ENCODE measurements at places on chromosomes 7 and 10.
A peak's percentile ranks its signal among the peaks of the same experiment; 100 is the strongest.

DNA sequence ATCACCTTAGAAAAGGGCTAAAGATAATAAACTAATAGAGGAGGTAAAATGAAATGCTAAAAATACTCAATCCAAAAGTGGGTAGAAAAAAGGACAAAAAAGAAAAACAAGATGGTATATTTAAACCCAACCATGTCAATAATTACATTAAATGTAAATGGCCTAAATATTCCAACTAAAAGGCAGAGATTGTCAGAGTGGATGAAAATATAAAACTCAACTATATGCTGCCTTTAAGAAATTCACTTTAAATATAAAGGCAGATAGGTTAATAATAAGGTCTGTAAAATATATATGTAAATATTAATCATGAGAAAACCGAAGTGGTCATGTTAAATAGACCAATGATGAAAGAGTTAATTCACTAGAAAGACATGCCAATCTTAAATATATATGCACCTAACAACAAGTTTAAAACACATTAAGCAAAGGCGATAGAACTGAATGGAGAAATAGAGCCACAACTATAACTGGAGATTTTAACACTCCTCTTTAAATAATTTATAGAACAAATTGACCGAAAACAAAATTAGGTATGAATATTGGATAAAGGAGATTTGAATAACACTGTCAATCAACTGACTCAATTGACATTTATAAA is 159.4 kb downstream of the PLPP4 start:
- no peak for DNase-seq

GRCh38 chr7:123714296-123715080 is 34.3 kb downstream of the WASL start:
- no peak for DNase-seq

DNA sequence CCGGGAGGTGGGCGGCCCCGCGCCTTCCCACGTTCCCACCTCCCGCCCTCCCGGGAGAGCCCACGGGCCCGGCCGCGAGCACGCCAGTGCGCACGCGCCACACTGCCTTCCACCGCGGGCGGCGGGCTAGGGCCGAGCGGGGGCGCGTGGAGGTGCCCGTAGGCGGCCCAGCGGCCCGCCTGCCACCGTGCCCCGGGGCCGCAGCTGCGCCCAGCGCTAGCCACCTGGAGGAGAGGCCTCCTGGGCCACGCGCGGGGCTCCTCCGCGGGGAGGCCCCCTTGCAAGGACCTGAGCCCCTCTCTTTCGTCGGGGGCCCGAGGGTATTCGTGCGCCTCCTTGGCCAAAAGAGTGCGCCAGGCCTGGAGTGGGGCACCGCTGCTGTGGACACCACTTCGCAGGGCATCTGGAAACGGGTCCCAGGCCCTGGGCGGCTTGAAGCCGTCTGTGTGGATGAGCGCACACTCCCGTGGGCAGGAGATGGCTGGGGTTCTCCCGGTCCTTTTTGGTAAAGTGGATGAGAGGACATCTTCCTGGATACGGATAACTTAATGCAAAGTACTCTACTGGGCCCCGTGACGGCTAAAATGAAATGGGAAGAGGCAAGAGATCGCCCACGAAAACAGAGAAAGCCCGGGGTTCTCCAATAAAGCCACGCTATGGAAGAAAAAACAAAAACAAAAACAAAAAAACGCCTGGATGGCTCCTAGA is 9.0 kb upstream of the EBF3 start:
- DNase-seq: no peak

DNA sequence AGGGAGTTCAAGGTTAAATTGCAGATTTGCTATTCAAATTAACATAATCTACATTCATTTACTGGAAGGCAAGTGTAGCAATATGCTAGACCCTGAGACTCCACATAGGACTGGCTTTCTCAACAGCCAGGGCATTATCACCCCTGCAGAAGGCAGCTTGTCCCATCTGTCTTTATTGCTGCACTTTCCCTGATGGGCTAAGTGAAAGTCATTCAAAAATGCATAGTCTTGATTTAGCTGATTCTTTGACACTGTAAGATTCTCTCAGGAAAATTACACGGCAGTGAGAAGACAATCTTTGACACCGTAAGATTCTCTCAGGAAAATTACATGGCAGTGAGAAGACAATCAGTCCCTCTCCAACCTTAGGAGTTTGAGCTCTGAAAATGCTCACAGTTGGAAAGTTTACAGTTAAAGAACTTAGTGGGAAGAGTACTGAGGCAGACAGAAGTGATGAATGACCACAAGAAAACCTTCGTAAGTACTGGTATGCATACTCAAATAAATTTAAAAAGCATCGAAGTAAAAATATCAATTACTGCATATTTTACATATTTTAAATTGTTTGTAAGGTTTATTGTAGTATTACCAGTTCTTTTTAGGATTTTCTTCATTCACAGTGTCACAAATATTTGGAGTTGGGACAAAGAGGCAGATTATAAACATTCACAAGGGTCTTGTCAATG is 88.9 kb downstream of the RAPGEF5 start:
- DNase-seq: no peak

DNA sequence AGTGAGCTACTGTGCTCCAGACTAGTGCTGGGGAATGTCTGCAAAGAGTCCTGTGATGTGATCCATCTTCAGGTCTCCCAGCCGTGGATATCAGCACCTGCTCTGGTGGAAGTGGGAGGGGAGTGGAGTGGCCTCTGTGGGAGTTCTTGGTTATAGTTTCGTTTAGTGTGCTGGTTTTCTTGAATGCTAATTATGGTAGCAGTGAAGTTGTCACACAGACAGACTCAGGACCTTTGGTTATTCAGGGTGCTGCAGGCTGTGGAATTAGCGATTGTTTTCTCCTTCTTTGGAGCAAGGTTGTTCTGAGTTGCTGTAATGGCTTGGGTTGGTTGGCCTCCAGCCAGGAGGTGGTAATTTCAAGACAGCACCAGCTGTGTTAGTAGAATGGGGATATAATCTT is 132.7 kb upstream of the HGF start:
- no peak for DNase-seq

- no peak for DNase-seq
Measured at GRCh38 chr10:90888387-90888786, 16.6 kb downstream of the RPP30 start.

DNA sequence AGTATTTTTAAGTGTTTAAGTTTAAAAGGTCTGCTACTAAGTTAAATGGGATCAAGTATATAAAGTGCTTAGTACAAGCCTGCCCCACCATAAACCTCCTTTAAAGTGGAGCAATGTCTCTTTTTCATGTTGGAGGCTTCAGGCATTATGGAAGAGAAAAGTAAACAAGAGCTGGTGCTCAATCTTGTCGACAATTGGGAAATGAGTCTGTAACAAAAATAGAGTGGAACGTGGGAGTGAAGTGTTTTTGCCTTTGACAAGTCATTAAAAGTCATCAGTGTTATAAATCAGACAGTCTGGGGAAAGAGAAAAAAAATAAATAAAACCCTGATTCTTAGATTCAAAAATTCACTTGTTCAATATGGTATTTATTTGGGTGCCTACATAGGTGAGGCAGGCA is 44.7 kb downstream of the DNAJC12 start:
- DNase-seq: no peak

DNA sequence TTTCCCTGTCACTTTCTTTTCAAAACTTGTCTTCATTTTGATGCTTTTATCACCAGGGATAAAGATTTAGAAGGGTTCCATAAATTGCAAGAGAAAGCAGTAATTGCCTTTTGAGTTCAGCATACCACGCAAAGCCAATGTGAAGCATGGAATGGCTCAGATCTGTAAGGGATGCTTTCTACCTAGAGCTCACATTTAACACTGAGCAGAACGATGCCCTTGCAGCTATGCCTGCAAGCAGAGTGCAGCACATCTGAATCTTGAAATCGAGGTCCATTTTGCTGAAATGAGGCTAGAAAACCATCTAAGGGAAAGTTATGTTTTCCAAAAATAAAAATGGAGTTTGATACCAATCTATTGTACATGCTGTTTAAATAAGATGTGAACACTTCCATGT is 171.2 kb upstream of the CELF2 start:
- DNase-seq: no peak

DNA sequence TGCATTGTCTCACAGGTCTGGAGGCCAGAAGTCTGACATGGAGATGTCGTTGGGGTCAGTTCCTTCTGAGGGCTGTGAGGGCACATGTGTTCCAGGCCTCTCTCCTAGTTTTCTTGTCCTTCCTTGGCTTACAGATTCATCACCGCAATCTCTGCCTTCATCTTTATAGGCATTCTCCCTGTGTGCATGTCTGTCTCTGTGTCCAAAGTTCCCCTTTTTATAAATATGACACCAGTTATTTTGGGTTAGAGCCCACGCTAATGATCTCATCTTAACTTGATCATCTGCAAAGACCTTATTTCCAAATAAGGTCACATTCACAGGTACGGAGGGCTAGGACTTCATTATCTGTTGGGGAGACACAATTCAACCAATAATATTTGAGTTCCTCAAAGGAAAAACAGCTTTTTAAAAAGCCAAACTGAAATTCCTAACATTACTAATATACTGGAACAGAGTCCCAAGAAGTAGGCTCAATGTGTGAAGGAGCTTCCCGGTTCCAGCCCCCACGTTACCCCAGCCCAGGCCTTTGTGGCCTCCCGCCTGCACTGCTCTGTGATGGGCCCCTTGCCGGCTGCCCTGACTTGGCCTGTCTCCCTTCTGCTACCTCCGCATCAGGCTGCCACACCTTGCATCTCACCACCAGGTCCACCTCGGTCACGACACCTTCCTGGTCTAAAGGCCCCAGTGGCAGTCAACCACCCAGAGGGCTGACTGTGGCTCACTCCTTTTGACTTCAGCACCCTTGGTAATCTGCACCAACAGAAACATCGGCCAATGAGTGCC is 142.7 kb downstream of the KCNMA1 start:
- no peak for DNase-seq

DNA sequence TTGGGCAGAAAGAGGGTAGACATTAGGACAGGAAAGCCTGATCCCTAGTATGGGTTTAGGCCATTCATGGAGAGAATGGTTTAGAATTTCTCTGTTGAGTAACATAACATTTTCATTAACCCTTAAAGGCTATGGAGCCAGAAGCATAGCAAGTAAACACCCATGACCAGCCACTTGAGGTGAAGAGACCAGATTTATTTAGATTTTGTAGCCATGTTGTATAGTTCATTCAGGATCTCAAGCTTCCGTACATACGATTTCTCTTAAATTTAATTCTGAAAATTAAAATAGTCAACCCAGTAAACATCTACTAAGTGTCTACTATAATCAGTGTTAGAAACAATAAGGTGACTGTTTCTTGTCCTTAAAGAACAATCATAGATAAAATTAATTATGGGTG is 51.5 kb downstream of the CPED1 start:
- no peak for DNase-seq

DNA sequence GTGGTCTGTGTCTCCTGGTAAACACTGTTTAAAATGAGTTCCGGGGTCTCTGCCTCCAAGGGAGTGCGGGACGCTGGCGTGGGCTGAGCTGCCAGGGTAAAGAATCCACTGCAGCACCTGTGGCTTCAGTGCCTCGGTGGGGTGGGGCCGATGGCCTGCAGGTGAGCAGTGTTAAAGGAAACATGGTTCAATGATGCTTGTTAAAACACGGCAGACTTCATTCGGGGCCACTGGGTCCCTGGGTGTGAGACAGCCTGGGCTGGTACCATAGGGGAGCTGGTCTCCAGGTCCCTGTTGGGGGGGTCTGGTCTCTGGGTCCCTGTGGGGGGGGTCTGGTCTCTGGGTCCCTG is 24.9 kb upstream of the KNDC1 start:
- no peak for DNase-seq

DNA sequence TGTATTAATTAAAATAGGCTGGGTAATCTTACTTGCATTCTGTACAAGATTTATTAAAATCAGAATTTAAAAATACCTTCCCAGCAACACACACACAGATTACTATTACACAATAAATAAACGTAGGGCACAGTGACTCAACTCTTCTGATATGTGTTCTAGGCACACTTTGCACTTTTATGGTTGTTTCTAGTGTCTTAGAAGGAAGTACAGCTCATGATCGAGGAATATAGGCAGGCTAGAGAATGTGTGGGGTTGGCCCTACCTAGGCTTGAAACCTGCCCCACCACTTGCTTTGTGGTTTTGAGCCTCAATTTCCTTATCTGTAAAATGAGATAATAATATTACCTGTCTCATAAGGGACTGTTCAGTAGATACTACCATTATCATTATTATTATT is 30.5 kb downstream of the ARMC3 start:
- DNase-seq: no peak

DNA sequence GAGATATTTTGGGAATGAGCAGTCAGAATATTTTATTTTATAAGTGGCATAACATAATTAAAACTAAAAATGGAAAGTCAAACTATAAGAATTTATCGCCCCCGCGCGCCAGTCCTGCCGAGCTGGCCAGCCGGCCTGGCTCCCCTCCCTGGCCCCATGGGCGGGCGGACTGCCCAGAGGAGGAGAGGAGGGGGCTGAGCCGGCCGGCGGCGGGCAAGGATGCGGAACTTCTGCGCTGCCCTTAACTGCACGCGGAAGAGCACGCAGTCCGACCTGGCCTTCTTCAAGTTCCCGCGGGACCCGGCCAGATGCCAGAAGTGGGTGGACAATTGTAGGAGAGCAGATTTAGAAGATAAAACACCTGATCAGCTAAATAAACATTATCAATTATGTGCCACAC is 96.8 kb downstream of the DKK1 start:
- no peak for DNase-seq

- DNase-seq: no peak
Measured at GRCh38 chr10:60708666-60709065, 69.6 kb upstream of the CDK1 start.

GRCh38 chr7:29099896-29100847 is 46.2 kb downstream of the CPVL start:
- no peak for DNase-seq

- no peak for DNase-seq
Measured at GRCh38 chr10:43264344-43264964, 2.4 kb downstream of the RASGEF1A start.

- no peak for DNase-seq
Measured at GRCh38 chr10:64506963-64507362, 985.8 kb downstream of the REEP3 start.

- no peak for DNase-seq
Measured at GRCh38 chr10:108375691-108376090, 1211.2 kb upstream of the SORCS1 start.

- peak; percentile 1 for DNase-seq
Measured at GRCh38 chr7:24665564-24666294, 91.5 kb downstream of the GSDME start.

- no peak for DNase-seq
Measured at GRCh38 chr7:29424295-29424983, 139.2 kb upstream of the PRR15 start.

- no peak for DNase-seq
Measured at GRCh38 chr7:159115601-159116501, 28.8 kb downstream of the VIPR2 start.

GRCh38 chr10:97096261-97097083 is 89.3 kb downstream of the SLIT1 start:
- no peak for DNase-seq

Measured in activated CD4-positive, alpha-beta T cell treated with anti-CD3 and anti-CD28 coated beads for 24 hours (primary cell).